ENCODE measurements at places on chromosomes 5 and 9.

- DNase-seq = no peak
Observed at GRCh38 chr5:39109606-39110005, 35.4 kb upstream of the RICTOR start.

DNA sequence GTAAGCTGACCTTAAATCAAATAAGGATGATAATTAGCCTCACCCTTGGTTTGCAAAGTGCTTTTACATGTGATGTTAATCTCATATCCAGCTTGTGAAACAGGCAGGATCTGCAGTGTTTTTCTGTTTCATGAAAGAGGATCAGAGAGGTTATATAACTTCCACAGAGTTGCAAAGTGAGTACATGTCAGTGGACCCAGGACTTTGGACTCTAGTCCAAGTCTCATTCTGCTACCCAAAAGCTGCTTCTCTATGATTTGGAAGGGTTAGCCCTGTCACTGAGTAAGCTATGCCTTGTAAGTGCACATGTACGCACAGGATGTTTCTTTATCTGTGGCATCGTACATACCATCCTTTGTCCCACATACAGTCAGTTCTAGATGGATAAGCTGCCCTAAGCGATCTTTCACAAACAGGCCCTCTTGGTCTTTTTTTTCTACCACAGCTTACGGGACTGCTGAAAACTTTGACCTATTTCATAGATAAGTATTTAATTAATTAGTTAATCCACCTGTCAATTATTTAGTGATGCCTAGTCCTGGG, 322.9 kb downstream of the TMEM38B start:
- DNase-seq = no peak

- DNase-seq = no peak
Observed at GRCh38 chr9:16213781-16214515, 656.5 kb downstream of the BNC2 start.

- no peak for DNase-seq
Observed at GRCh38 chr9:106691627-106692026, 171.3 kb upstream of the ZNF462 start.

DNA sequence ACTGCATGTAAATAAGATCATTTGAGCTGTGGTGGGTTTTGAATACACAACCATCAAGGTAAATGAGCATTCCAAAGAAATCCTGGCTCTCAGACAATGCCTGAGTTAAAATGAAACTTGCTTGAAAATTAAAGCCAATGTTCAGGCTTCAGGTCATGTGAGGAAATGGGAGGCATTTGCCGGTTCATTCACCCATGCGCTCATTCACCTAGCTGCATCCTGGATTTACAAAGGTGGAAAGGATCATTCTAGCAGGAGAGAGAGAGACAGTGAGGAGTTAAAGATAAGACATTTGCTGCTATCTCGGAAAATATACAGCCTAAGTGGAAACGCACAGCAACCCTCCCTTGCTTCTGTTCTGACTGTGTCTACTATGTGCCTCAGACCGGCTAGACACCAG, 143.8 kb upstream of the KLF4 start:
- no peak for DNase-seq

DNA sequence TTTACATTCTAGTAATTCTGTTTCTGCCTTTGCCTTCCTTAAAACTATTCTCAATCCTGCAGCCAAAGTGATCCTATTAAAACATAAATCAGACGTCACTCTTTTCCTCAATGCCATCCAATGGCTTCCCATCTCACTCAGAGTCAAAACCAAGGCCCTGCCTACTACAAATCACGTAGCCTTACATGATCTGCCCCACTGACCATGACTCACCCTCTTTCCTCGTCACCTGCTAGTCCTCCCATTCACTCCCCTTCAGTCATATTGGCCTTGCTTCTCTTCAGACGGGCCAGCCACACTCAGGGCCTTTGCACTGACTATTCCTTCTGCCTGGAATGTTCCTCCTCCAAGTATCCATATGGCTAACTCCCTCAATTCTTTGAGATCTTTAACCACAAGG, 39.0 kb upstream of the DMXL1 start:
- no peak for DNase-seq

GRCh38 chr9:86079865-86080469, 19.4 kb downstream of the GOLM1 start:
- DNase-seq = no peak

GRCh38 chr5:169657127-169657526, 20.1 kb downstream of the DOCK2 start:
- DNase-seq = no peak

GRCh38 chr9:101455656-101456240, 20.2 kb upstream of the ALDOB start:
- DNase-seq = no peak

DNA sequence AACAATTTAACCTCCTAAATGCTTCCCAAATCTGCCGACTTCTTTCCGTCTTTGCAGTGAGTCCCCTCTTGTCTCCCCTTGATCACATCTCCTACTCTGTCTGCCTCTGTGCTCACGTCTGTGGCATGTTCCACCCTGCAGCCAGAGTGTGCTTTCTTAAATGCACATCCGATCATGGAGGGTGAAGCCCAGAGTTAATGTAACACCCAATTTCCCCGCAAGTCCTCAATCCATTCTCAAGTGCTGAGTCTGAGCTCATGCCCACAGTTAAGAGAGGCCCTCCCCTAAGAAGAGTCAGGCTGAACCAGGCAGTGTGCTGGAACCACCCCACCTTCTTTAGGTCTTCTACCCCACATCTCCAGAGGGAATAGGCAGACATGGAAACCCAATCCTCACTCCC, 164.8 kb downstream of the EPB41L4A start:
- DNase-seq = no peak

- no peak for DNase-seq
Observed at GRCh38 chr9:129077236-129077635, 3.7 kb upstream of the DOLPP1 start.

- DNase-seq = no peak
Observed at GRCh38 chr5:117792476-117792875, 1195.9 kb downstream of the DTWD2 start.

DNA sequence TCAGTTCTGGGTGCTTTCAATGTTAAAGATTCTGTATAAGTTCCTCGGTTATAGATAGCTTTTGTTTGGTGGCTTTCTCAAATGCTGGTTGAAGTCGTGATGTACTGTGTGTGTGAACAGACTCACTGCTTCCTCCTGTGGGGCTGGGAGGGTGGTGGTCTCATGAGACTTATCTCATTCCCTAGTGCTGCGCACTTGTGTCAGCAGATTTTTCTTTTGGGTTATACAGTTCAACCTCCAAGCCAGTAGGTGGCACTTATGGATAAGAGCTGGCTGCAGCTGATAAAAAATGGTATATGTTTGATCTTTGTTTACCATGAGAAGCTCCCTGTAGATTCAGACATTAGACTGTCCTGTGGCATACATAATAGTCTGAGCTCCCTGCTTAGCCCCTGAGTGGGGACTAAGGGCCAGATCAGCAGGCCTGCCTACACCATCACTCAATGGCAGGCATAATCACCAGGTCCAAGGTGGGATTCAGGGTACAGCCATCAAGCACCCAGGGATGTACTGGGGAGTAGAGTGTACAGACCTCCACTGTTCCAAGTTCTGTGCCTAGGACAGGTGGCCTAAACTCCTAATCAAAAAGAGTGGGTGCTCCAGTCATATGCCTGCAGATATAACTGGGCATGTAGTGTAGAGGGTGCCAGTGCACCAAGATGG, 174.2 kb downstream of the OXCT1 start:
- no peak for DNase-seq

- DNase-seq = no peak
Observed at GRCh38 chr9:74610523-74611061, 113.5 kb downstream of the RORB start.

GRCh38 chr5:132510076-132510475, 19.5 kb upstream of the IRF1 start:
- DNase-seq = no peak

DNA sequence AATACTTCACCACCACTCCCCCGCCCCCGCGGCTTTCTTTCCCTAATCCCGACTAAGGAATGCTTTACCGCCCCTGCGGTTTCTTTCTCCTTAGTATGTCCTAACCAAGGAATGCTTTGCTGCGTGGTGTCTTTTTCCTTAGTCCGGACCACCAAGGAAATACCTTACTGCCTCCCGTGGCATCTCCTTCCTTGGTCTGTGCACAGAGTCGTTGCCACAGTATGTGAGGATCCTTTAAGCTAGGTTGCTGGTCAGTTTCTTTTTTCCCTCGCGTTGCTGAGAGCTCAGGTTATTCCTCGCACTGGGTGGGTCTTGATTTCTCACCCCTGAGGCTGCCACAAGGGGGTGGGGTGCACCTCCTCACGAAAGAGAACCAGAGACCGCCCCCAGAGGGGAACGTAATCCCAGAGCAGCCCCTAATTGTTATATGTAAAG, 309.4 kb downstream of the NR3C1 start:
- DNase-seq = no peak

DNA sequence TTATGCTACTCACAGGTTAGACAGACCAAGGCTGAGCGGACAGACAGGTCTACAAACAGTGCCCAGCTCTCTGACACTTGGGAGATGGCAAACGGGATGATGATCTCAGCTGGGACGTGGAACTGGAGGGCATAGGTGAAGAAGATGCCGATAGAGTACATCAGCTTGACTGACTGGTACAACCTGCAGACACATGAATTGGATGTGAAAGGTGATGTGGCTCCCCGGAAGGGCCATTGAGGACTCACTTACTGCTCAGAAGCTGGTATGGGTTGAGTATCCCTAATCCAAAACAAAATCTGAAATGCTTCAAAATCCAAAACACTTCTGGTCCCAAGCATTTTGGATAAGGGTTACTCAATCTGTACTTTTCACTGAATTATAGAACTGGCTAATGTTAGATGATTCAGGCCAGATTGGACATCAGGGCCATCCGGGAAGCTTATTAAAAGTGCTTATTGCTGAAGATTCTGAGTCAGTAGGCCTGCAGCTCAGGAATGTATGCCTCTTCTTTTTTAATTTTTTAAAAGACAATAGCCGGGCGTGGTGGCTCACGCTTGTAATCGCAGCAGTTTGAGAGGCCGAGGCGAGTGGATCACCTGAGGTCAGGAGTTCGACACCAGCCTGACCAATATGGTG, 22.4 kb downstream of the SLC36A3 start:
- no peak for DNase-seq

DNA sequence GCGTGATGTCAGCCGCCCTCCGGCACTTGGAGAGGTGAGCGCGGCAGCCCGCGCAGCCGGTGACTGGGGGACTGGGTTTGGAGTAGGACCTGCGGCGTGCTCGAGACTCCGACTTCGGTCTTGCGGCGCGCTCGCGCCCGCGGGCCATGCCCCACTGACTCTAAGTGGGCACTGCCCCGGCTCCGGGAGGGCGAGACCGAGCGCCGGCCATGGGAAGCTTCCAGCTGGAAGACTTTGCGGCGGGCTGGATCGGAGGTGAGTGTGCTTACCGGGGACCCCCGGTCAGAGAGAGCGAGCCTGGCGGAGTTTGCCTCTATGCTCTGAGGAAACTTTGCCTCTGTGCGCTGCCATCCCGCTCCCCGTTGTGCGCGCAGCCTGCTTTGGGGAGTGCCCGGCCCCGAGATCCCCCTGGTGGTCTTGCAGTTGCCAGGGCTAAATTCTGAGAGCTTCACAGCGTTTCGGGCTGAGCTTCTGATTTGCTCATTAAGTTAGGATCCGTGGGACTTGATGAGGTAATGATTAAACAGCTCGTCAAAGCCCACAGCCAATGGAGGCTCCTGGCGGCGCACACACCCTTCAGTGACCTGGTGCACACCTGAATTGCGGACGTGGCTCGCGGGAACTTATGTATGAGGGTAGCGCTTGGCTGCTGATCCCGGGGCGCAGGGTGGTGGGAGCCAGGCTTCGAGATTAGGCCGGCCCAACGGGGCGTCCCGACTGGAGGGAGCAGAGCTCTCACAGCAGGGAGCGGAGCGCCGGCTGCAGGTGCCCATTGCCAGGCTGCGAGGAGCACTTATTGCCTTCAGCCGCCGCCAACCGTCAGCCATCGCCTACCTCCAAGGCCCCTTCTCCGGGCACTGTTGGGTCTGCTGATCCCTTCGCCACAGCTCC, at the start of gene SLC25A48:
Gene SLC25A48, plus strand, starts transcription at position 25 of the 891 bp plus-strand sequence. Its CDS starts 185 bp downstream, at position 210.
- no peak for DNase-seq

GRCh38 chr5:2227433-2227832, 344.7 kb upstream of the IRX4 start:
- no peak for DNase-seq

GRCh38 chr5:65144136-65144871, 337.4 kb downstream of the ADAMTS6 start:
- DNase-seq = no peak

Data from SIG-M5 (cell line).